Activated naive CD4-positive, alpha-beta T cell treated with anti-CD3 and anti-CD28 coated beads, Interleukin-2, amount 10 ng/mL, durations not matched to agents 7 days and 5 days (primary cell): ENCODE measurements at places on chromosomes 13 and 19.
A peak's percentile ranks its signal among the peaks of the same experiment; 100 is the strongest.

DNA sequence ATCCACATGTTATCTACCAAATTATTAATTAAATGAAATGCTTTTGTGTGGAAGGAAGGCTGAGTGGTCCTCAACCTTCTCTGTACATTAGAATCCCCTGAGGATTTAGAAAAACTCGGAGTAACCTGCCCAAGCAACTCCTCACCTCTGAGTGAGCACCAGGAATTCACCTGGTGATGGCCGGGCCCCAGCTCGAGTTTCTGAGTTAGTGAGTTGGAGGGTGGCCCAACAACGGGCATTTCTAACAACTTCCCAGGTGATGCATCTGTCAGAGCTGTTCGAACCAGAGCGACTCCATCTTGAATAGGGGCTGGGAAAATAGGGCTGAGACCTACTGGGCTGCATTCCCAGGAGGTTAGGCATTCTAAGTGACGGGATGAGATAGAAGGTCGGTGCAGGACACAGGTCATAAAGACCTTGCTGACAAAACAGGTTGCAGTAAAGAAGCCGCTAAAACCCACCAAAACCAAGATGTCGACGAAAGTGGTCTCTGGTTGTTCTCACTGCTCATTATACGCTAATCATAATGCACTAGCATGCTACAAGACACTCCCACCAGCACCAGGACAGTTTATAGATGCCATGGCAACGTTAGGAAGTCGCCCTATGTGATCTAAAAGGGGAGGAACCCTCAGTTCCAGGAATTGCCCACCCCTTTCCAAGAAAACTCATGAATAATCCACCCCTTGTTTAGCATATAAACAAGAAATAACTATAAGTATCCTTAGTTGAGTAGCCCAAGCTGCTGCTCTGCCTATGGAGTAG is 44.2 kb upstream of the SHISA2 start:
- no peak for DNase-seq
- H3K27me3 ChIP-seq, result peaks cover 10% of the 10 kb centered on the region
- H3K27ac ChIP-seq, result no peak overlapping the region
- H3K4me3 ChIP-seq, result no peak overlapping the region

DNA sequence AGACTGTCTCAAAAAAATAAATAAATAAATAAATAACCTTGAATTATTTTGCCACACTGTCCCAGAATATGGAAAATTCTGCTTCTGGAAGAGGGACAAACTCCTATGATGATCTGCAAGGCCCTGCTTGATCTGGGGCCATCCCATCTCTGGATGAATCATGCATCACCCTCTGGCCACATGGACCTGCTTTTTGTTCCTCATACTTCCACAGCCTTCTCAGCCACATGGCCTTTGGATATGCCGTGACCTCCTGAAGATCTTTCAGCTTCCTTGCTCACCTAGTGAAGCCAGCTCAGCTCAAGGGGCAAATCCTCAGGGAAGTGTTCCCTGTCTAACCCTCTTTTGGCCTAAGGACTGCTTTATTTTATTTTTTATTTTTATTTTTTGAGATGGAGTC is 10.3 kb downstream of the IER2 start:
- peak overlapping the region; percentile 49 for H3K4me3 ChIP-seq
- peaks cover 81% of the 10 kb centered on the region for H3K4me1 ChIP-seq
- no peak for DNase-seq

DNA sequence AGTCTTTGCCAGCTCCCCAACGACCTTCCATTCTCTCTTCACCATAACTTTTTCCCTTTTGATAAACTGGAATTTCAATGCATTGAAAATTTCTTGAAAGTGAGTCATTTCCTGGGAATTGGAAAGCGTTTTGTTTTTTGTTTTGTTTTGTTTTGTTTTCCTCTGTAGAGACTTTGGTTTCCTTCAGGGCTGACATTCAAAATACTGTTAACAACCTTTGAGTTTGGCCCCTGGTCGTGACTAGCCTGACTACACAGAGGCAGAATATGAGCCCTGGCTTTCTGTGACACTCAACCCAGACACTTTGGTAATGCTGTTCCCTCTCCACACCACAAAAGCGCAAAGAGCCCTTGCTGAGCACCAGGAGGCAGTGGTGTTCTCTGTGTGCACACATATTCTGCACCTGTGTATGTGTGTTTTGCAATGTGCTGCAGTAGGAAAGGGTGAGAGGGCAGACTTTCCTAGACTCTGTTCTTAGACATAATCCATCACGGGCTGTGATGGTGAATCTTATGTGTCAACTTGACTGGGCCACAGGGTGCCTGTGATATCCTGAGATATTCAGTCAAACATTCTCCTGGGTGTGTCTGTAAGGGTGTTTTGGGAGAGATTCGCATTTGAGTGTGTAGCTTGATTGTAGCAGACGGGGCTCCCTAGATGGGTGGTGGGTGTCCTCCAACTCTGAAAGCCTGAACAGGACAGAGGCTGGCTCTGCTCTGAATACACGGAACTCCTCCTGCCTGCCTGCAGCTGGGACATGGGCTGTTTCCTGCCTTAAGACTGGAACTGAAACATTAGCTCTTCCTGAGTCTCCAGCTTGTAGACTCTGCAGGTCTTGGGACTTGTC is 29.5 kb upstream of the ANKRD10 start:
- H3K36me3 ChIP-seq, result no peaks in the 10 kb centered on the region
- H3K4me3 ChIP-seq, result no peak overlapping the region
- no peak overlapping the region for H3K27ac ChIP-seq

DNA sequence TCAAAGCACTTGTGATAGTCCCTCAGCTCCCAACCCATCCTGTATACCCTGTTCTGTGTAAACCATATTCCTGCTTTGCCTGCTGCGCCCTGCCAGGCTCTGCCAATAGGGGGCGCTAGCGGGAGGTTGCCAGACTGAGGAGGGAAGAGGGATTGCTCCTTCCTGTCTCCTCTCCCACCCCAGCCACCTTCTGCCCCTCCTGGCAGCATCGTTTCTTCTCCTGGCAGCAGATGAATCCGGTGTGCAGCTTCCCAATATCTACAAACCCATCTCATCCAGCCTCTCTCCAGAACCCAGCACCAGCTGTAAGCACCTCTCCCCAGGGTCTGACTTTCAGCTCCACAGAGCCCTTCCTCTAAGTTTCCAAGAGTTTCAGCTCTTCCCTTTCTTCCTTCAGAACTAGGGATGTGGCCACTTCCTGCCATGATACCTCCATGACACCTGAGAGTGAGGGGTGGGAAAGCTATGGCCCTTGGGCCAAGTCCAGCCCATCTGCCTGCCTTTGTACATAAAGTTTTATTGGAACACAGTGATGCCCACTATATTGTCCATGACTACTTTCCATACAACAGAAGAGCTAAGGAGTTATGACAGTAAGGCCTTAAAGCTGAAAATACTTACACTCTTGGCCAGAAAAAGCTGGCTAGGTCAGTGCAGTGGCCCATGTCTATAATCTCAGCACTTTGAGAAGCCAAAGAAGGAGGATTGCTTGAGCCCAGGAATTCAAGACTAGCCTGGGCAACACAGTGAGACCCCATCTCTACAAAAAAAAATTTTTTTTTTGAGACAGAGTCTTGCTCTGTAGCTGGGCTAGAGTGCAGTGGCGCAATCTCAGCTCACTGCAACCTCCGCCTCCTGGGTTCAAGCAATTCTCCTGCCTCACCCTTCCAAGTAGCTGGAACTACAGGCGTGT is 34.5 kb upstream of the ATP1A3 start:
- H3K4me1 ChIP-seq, result no peaks in the 10 kb centered on the region
- peak; percentile 52 for DNase-seq
- H3K27me3 ChIP-seq, result peaks cover 41% of the 10 kb centered on the region
- no peak overlapping the region for H3K4me3 ChIP-seq
- no peak overlapping the region for H3K27ac ChIP-seq
- no peaks in the 10 kb centered on the region for H3K36me3 ChIP-seq

DNA sequence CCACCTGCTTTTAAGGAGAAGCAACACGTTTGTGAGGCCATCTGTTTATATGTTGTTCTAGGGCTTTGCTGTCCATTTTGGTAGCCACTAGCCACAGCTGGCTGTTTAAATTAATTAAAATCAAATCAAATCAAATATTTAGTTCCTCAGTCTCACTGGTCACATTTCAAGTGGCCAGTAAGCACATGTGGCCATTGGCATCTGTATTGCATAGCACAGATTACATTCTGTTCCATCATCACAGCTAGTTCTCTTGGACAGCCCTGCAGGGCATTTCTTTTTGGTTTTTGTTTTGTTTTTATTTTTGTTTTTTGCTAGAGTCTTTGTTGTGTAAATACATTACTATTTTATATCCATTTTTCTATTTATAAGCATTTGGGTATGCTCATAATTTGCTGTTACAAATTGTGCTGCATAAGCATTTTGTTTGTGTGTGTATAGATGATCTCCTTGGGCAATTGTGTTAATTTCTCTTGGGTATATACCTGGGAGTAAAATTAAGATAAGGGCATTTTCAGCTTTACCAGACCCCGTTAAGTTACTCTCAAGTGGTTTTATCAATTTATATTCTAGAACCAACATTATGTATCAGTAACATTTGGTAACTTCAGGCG is 31.3 kb downstream of the SAE1 start:
- no peak for DNase-seq
- H3K27ac ChIP-seq, result no peak overlapping the region
- H3K4me1 ChIP-seq, result peaks cover 52% of the 10 kb centered on the region
- peaks cover 44% of the 10 kb centered on the region for H3K36me3 ChIP-seq
- H3K27me3 ChIP-seq, result no peaks in the 10 kb centered on the region

- no peak overlapping the region for H3K4me3 ChIP-seq
- H3K4me1 ChIP-seq, result peaks cover 2% of the 10 kb centered on the region
- H3K27ac ChIP-seq, result no peak overlapping the region
- no peak for DNase-seq
- H3K27me3 ChIP-seq, result peaks cover 52% of the 10 kb centered on the region
Measured at GRCh38 chr19:45235485-45235884, 9.7 kb downstream of the EXOC3L2 start.

DNA sequence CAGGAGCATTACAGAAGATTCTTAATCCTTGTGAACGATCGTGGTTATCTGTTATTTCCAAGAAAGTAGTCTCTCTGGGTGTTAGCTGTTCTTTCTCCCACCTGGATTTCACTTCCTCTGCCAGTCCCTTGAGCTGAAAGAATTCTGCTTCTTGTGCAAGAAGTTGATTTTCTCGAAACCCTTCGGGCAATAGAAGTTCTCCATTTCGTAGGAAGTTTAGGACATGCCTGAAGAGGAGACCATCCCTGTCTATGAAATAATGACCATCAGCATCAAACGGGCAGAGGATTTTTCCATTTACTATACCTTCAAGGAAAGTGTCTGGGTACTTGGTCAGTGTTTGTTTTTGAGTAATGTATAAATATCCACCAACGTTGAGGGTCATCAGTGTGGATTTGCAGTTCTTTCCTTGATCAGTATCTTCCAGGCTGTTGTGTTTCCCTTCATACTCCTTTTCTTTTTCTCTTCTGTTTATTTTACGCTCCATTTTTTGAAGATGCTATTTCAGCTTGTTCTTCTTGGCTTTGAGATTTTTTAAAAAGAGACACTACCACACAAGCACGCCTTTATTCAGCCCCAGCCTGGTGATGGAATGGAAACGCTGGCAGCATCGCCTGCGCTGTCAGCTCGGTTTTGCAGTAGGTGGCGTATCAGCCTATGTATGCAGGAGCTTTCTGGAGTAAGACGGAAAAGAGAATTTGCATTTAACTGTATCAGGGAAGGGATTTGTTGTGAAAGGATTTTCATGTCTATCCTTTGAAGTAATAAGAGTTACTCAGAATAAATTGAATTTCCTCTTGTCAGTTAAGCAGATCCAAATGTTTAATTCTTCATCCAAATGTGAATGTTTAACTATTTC is 6.5 kb downstream of the KCTD4 start:
- no peaks in the 10 kb centered on the region for H3K36me3 ChIP-seq
- no peak overlapping the region for H3K27ac ChIP-seq
- no peaks in the 10 kb centered on the region for H3K27me3 ChIP-seq
- H3K4me3 ChIP-seq, result no peak overlapping the region
- H3K4me1 ChIP-seq, result peaks cover 6% of the 10 kb centered on the region
